Naive thymus-derived CD8-positive, alpha-beta T cell (primary cell): ENCODE measurements at places on chromosomes 11 and 22. TPM values are rescaled to one million over a fixed set of nuclear protein-coding genes. Genes with fewer than 3 reads are reported as not detected.

Gene NLRP14
- total RNA-seq: not detected

Gene HPX
- 1.7 TPM for total RNA-seq

Gene C11orf42
- total RNA-seq: not detected

Gene GRM5
- total RNA-seq: not detected

Gene FAM180B
- total RNA-seq: 0.26 TPM

DNA sequence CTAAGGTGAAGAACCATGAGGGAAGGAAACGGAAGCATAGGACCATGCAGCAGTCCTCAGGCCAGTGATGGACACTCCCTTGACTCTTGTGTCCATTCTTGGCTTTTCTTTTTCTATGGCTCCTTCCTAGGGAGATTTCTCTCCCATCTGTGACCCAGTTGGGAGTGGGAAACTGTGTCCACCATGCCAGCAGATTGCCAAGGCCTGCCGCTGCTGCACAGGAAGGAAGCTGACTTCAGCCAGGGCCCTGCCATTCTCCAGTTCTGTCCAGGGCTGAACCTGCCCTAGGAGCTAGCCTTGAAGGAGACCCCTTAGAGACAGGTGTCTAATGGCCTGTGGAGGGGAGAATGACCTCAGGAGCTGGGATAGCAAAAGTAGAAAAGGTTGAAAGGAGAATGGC lies 17.4 kb downstream of the SSH3 start:
- no peak for DNase-seq

DNA sequence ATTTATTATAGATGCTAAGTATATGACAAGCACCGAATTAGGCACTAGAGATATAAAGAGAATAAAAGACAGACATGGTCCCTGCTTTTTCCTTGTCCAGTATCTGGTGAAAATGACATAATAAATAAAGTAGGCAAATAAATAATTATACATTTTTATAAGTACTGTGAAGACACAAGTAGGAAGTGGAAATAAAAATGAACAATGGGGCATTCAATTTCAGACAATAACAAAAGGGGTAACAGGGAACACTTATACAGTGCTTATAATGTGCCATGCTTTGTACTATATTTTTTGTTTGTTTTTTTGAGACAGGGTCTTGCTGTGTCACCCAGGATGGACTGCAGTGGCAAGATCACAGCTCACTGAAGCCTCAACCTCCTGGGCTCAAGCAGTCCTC lies 4.3 kb downstream of the KBTBD3 start:
- no peak for DNase-seq

DNA sequence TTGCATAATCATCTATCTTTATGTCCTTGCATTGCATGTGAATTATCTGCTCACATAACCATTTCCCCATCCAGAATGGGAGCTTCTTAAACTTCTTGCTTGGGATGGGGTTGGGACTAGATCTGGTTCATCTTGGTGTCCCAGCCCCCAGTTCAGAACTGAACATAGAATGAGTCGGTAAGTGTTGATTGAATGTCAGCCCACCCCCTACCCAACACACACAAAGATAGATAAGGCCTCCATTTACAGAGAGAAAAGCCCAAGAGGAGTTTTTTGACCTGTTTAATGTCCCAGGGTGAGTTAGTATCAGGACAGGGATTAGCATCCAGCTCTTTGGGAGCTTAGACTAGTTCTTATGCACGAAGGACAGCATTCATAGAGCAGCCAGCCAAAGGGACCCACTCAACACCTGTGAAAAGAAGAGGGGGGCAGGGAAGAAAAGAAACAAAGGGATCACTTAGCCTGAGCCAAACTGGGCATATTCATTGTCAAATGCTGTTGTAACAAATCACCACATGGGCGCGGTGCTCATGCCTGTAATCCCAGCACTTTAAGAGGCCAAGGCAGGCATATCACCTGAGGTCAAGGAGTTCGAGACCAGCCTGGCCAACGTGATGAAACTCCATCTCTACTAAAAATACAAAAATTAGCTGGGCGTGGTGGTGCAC lies 57.4 kb downstream of the CHRDL2 start:
- DNase-seq: no peak

- DNase-seq: no peak
Observed at GRCh38 chr11:88104408-88104807, 70.8 kb downstream of the RAB38 start.

GRCh38 chr11:74171630-74171968 lies 510 bp downstream of the PPME1 start:
- DNase-seq: no peak

- no peak for DNase-seq
Observed at GRCh38 chr11:26134053-26134452, 197.9 kb upstream of the ANO3 start.

GRCh38 chr11:32830413-32830738 lies 649 bp downstream of the PRRG4 start:
- no peak for DNase-seq
